ENCODE measurements at places on chromosomes 2 and 18.

DNA sequence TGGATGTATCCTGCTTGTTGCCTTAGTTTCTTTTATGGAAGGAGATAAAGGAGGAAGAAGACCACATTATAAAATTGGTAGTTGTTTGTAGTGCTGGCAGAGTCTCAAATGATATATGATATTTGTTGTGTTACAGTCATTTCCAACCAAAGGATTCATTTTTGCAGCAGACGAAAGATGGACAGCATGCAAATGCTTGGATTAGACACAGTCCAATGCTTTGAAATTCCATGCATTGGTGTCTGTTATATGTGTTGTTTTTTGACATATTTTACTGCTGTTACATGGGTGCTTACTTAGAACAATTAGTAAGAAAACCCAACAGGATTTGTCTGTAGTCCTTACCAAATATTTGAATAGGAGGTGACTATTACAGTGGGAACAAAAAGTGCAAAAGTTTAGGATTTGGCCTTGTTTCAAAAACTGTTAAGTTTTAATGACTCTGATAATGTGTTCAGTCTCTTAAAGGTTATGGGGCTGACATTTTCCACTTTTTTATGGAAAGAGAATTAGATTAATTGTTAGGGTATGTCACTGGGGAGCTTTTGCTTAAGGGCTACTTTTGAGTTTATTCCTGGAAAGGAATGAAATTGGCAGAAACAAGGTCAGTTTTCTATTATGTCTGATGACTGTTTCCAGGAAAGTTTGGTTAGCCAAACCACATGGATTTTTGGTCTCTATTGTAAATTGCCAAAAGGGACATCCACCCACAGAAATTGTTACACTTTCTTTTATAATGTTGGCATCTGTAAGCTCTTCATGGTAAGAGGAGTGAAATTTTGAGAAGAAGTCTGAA is 229.4 kb upstream of the MMADHC start:
- no peak for DNase-seq

GRCh38 chr2:36367895-36368353 is 12.3 kb downstream of the CRIM1 start:
- no peak for DNase-seq

- no peak for DNase-seq
Measured at GRCh38 chr2:227816507-227817294, 3.1 kb downstream of the CCL20 start.

GRCh38 chr18:43081396-43081795 is 34.1 kb downstream of the RIT2 start:
- no peak for DNase-seq

- no peak for DNase-seq
Measured at GRCh38 chr2:102239344-102239743, 52.5 kb downstream of the IL1RL2 start.

DNA sequence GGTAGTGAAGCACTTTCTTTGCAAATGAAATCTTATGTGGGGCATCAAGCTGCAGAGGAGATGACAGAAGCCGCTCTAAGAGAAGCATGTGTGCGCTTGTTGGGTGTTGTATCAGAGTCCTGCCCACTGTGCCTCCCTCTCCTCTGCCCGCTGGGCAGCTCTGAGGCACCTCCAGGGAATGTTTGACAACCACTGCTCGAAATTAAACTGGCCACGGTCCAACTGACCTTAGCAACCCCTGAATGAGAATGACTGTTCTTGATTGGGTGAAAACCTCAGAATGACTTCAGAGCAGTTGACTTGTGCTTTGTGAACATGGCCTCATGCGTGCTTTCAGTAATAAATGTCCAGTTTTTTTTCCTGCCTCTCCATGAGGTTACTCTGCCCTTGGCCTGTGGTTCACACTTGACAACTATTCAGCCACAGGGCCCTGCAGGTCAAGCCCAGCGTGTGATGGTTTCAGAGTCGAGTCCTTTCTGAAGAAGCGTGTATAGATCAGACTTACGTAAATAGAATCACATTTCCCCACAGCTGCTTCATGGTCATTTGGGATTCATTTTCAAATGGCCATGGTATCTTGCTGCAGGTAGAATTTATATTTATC is 94.9 kb downstream of the SLC4A3 start:
- DNase-seq, result no peak

DNA sequence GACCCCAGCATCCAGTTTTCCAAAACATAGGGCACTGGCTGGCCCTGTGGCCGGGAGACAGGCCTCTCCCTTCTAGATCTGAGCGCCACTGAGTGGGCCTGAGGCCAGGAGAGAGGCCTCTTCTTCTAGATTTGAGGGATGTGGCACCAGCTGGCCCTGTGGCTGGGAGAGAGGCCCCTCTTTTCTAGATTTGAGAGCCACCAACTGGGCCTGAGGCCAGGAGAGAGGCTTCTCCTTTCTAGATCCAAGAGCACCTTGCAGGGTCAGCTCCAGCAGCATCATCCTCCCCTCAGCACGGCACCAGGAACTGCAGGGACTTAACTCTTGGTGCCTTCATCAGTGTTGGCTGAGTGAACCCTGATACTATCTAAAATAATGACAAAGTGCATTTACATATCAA is 114.3 kb upstream of the ALKAL2 start:
- no peak for DNase-seq

- DNase-seq, result no peak
Measured at GRCh38 chr2:88097192-88097591, 29.6 kb downstream of the SMYD1 start.

- DNase-seq, result no peak
Measured at GRCh38 chr2:155080373-155080772, 381.9 kb downstream of the KCNJ3 start.

DNA sequence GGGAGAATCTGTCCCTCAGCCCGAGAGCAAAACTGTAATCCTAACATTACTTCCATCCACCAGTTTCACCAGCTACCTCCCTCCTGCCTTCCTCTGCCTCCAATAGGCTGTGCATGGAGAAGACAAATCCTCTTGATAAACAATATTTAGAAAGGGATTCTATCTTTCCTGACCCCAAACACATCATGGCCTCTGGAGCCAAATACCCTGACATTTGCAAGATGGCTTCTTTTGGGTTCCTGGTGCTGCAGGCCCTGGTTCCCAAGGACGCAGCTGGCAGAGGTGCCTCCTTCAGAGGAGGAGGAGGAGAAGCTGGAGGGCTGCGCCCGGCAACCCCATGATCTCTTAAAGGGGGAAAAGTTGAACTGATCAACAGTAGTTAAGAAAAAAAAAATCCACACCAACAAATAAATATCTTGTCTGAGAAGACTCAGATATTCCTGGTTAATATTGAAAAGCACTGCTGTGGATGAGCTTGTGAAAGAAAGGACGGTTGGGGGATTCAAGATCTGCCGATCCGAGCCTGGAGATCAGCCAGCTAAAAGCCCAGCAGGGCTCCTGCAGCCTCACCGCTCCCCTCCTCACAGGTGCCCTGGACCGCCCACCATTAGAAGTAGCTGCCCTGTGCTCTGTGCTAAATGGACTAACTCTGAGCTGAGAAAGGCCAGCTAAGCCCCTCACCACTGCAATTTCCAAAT is 116.8 kb downstream of the MSH2 start:
- DNase-seq, result no peak

- no peak for DNase-seq
Measured at GRCh38 chr2:41949091-41949882, 98.5 kb upstream of the PKDCC start.

GRCh38 chr2:71631411-71631931 is 178.1 kb downstream of the DYSF start:
- DNase-seq, result no peak

- DNase-seq, result no peak
Measured at GRCh38 chr2:47724221-47724981, 58.5 kb upstream of the MSH6 start.

- DNase-seq, result no peak
Measured at GRCh38 chr2:60446413-60447267, 106.8 kb downstream of the BCL11A start.

DNA sequence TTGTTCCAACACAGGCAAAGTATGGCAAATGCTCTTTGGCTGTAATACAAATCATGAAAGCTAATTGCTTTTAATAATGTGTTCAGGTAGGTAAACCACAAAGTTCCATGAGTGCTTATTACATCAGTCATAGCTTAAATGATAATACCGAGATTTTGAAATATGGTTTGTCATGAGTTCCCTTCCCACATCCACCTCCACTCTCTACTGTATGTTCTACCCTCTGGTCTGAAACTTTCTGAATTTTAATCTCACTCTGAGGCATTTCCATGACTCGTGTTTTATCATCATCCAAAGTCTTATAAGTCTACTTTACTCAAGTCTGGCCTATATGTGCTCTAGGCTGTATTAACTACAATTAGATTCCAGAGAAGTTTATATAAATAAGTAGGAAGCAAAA is 354.8 kb downstream of the AKAIN1 start:
- no peak for DNase-seq

GRCh38 chr2:32715391-32715841 is 87.6 kb downstream of the TTC27 start:
- no peak for DNase-seq

DNA sequence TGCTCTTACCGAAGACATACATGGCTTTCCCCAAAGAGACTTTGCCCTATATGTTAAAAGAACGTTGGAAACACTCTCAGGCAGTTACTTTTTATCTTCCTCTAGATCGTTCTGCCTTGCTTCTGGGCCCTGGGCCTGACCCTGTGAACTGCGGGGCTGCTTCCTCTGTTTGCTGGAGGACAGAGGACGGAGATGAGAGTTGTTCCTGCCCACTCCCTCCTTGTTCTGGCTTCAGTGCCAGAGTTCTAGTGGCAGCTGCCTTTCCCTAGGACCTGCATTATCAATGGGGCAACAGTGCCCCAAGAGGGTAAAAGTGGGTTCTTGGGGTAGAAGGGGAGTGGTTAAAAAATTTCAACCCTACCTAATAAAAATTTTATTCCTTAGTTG is 6.5 kb upstream of the FN1 start:
- DNase-seq, result no peak

DNA sequence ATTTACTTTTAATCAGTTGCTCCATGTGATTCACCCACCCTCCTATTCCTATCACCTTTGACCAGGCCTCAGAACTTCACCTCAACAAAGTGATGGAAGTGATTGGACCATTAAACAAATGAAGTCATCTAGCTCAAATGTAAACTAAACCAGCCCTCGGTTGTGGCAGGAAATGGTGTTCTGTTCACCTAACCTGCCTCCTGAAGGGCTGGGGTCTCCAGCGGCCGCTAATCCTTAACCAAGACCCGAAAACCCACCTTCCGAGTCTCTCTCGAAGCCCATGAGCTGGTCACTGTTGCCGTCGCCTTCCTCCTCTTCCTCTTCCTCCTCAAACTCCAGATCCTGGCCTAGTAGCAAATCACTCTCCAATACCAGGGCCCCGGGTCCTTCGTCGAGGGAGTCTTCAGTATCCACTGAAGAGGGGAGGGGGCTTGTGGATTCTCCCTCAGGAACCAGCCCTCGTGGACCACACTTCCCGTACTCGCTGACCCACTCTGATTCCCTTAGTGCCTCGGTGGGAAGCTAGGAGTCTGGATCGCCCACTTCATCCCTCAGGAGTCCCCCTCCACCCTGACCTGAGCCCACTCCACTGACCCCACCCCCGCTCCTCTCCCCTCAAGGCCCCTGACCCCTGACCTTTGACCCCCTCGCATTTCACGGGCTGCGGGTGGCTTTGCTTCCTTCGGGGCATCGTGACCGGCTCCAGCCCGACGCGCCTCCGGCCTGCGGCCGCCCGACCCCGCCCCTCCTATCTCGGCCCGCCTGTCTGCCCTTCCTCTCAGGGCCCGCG is 503 bp downstream of the ZNF513 start:
- DNase-seq, result peak; percentile 57

DNA sequence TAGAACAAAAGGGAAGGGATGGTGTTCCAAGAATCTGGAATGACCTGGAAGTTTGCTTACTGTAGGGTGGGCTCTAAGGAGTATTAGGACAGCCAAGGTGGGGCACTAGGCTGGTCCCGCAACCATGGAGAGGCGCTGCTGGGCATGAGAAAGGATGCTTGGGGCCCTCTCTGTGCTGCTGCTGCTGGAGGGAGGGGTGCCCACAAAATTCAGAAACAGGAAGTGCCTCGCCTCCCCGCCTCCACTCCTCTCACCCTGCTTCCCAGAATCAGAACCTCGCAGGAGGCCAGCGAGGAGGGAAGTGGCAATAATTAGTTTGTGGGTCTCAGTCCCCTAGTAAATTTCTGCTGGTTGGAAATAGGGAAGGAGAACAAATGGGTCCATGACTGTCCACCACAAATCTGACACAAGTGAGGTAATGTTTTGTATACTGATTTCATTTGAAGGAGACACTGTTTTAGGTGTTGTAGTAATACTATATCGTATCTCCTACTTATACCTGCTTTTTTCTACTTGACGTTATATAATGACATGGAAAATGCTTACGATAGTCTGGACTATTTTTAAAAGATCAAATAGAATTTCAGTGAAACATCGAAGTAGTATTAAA is 7.9 kb upstream of the PDCL3 start:
- no peak for DNase-seq

- no peak for DNase-seq
Measured at GRCh38 chr2:197136452-197136851, 174.1 kb downstream of the ANKRD44 start.

DNA sequence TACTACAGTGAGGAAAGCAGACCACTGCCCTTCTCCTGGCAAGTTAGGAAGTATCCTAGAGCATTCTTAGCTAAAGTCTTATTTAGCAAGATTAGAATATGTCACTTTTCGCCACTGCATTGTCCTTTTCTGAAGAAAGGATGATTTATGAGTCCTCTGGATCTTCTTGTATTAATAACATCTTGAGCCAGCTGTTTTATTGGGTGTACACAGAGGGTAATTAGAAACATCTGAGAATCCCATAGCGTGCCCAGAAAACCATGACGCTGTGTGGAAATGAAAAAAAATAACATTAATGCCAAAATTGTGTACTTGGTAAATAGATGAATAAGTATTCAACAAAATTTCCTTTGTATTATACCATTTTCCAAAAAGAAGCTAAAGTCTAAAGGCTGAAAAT is 198.7 kb downstream of the LTBP1 start:
- no peak for DNase-seq

GRCh38 chr2:183530333-183530901 is 406.2 kb downstream of the NUP35 start:
- DNase-seq, result no peak

GRCh38 chr2:44433895-44434294 is 72.1 kb downstream of the CAMKMT start:
- no peak for DNase-seq

DNA sequence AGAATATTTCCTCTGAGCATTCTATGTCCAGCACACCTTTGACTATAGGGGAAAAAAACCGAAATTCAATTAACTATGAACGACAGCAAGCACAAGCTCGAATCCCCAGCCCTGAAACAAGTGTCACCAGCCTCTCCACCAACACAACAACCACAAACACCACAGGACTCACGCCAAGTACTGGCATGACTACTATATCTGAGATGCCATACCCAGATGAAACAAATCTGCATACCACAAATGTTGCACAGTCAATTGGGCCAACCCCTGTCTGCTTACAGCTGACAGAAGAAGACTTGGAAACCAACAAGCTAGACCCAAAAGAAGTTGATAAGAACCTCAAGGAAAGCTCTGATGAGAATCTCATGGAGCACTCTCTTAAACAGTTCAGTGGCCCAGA is 79.4 kb upstream of the FAM117B start:
- no peak for DNase-seq
